ENCODE measurements at places on chromosomes 16 and 17. TPM values are rescaled to one million over a fixed set of nuclear protein-coding genes. Genes with fewer than 3 reads are reported as not detected.
A peak's percentile ranks its signal among the peaks of the same experiment; 100 is the strongest.

DNA sequence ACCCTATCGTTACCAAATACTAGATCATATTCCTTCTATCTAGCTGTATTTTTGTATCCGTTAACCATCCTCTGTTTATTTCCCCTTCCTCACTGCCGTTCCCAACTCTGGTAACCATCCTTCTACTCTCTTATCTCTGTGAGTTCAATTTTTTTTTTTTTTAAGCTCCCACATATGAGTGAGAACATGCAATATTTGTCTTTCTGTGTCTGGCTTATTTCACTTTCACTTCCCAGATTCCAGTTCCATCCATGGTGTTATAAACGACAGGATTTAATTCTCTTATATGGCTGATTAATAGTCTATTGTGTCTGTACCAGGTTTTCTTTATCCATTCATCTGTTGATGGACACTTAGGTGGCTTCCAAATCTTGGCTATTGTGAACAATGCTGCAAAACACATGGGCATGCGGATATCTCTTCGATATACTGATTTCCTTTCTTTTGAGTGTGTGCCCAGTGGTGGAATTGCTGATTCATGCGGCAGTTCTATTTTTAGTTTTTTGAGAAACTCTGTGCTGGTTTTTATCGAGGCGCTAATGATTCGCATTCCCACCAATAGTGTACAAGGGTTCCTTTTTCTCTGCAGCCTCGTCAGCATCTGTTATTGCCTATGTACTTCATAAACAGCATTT is 599.6 kb downstream of the TMEM114 start:
- DNase-seq: no peak

DNA sequence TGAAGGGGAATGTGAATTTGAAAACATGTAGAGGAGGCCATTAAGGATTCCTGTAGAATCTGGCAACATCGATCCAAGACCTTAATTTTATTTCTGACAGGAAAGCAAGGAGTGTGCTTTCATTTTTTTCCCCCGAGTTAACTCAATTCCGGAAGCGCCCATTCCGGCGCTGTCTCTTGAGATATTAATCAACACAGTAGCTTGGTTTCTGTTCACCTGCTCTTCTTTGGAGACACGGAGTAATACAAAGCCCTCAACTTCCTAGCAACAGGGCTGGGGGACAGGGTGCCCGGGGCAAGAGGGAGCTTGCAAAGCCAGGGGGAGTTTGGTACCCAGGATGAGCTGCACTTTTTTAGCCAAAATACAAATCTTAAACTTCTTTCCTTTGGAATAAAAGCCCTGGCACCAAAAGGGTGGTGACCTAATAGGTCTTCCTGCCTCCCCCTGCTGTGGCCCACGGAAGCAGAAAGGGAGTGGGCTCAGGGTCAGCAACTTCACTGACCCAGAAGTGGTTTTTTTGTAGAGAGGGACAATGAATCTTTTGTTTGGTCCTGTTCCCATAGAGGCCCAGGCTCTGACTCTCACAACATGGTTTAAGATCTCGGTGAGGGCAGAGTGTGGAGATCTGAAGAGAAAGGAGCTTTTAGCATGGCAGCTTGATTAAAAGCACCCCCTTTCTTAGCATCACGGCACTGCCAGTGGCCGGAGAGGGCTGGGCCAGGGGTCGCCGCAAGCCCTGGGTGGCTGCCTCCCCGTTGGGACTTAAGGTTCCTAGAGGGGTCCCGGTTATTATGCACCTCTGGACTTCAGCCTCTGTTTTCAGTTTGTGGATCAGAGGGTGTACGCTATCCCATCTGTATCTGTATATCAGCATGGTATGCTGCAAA is 207.3 kb downstream of the CCDC182 start:
- DNase-seq: peak; percentile 29

DNA sequence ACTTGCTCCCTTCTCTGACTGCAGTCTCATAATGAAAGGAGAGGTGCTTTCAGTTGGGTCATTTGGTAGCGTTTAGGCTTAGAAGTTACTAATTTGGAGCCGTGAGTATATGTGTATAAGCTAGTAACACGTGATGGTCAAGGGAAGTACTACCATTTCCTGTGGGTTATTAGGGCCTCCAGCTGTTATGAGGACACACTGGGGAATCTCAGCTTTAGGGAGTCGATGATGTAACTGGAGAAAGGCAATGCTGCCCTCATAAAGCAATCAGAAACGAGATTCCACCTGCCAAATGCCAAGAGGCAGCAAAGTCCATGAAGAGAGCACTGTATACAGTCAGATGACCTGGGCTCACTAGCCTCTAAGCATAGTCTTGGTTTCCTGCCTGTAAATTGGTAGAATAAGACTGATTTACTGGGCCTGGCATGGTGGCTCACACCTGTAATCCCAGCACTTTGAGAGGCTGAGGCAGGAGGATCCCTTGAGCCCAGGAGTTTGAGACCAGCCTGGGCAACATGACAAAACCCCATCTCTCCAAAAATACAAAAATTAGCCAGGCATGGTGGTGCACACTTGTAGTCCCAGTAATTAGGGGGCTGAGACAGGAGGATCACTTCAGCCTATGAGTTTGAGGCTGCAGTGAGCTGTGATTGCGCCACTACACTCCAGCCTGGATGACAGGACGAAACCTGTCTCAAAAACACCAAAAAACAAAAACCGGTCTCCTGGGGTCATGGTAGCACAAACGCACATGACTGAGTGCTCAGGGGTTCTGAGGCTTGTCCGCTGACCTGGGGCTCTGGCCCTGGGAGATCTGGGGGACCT is 53.0 kb downstream of the SF3B3 start:
- DNase-seq: no peak

DNA sequence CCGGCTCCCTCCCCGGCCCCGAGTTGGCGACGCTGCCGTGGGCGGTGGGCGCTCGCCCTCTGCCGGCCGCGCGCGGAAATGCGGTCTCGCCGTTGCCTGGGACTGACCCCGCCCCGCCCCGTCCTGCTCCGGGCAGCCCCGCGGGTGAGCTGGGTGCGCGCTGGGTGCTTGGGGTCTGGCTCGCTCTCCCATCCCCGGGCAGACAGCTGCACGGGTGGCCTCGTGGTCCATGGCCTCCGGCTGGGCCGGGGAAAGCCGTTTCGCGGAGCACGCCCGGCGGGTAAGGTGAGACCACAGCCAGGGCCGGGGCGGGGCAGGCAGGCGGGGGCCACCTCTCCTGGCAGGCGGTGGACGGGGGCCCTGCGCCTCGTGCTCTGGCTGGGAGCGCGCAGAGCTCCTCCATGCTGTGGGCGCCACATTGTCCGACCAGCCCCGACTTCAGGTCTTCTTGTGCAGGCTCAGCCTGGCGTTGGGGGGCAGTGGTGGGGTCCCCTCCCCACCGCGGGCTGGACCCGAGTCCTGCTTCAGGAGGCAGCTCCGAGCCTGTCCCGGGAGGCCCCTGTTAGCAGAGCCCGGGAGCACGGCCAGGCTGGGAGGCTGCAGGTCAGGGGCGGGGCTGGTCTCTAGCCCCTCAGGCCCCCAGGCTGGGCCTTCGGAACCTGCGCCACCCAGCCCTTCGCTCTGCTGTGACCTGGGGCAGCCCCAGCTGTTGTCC is 7.0 kb upstream of the C1QTNF8 start:
- DNase-seq: peak; percentile 74

DNA sequence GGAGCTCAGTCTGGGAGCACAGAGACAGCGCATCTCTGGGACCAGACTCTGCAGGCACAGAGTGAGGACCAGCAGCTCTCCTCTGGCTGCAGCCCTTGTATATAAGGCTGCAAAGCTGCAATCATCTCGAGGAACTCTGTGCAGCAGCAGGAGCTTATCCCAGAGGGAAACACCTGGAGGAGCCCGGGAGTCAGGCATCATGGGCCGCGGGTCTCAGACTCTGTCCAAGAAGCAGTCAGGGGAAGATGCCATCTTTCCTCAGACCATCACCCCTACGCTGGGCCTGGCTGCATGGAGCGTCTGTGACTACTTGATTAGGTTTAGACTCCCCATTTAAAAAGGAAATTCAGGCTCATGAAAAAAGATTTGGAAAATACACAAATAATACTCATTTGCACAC is 122.0 kb downstream of the IRF8 start:
- no peak for DNase-seq

DNA sequence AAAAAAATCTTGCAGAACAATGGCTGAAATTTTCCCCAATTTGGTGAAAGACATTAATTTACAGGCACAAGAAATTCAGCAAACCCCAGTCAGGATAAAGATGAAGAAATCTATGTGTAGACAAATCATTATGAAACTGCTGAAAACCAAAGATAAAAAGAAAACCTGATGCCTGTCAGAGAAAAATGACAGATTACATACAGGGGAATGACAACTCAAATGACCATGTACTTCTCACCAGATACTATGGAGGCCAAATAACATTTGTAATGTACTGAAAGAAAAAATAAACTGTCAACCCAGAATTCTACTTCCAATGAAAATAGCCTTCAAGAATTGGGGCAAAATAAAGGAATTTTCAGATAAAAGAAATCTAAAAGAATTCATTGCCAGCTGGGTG is 7.2 kb upstream of the XAF1 start:
- DNase-seq: no peak

DNA sequence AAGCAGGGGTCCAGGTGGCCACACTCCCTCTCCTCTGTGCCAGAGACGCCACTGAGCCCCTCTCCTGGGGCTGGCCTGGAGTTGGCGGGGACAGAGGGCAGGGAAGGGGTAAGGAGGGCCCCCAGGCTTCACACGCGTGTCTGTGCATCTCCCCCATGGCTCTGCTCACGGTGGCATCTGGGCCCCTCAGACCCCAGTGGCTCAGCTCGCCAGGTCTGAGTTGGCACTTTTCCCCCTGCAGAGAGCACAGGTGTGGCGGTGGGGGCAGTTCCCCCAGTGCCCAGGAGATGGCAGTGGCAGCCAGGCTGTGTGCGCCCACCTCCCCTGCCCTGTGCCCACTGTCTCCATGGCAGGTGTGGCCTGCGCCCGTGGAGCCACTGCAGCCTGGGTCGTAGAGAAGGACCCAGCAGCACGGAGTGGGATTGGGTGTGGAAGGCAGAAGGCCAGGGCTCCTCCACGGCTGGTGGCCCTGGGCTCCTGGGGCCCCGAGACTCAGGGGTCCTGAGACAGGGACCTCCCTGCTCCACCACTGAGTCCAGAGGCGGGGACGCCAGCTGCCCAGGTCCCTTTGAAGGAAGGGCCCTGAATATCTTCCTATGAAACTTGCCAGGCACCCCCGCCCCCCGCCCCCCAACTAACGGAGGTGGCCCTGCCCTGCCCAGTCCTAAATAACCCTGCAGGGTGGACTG is 4.3 kb upstream of the APRT start:
- peak; percentile 70 for DNase-seq

GRCh38 chr16:19177111-19177739 is 9.2 kb downstream of the SYT17 start:
- no peak for DNase-seq

DNA sequence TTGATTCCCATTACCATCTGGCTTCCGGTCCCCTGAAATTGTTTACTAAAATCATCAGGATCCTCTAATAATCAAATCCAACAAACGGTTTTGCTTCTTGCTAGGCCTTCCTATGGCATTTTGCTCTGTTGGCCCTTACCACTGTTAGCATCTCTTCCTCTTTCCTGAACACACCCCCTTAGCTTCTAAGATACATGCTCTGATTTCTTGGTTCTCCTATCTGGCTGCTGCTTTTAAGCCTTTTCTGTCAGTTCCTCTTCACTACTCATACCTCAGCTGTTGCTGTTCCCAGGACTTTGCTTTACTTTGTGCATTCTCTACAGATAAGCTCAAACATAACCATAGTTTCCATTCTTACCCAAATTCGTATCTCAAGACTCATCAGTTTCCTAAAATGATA is 11.4 kb downstream of the CAPNS2 start:
- no peak for DNase-seq

DNA sequence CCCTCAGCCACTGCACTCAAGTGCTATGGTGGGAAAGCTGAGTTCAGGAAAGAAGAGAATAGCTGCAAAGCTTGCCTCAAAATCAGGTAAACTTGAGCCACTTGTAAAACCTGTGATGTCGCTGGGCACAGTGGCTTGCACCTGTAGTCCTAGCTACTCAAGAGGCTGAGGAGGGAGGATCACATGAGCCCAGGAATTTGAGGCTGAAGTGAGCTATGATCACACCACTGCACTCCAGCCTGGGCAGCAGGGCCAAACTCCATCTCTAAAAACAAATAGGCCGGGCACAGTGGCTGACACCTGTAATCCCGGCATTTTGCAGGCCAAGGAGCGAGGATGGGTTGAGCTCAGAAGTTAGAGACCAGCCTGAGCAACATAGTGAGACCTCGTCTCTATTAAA is 26.4 kb upstream of the SMURF2 start:
- no peak for DNase-seq

- no peak for DNase-seq
Observed at GRCh38 chr16:1333854-1334700, 632 bp downstream of the BAIAP3 start.

The ZPBP2 gene
- total RNA-seq: 0.61 TPM

The RNF222 gene
- not detected for total RNA-seq

The OR2C1 gene
- total RNA-seq: not detected

The CES1 gene
- total RNA-seq: not detected

The ST6GALNAC2 gene
- total RNA-seq: 0.19 TPM

The STAT5B gene
- 195 TPM for total RNA-seq

The NDRG4 gene
- total RNA-seq: 1.3 TPM

All from activated CD4-positive, alpha-beta memory T cell treated with anti-CD3 and anti-CD28 coated beads for 36 hours (primary cell).